HAP-1 (cell line): ENCODE measurements at places on chromosomes 7 and 10.

GRCh38 chr10:101839416-101840063 lies 4.1 kb downstream of the KCNIP2 start:
- DNase-seq: no peak

DNA sequence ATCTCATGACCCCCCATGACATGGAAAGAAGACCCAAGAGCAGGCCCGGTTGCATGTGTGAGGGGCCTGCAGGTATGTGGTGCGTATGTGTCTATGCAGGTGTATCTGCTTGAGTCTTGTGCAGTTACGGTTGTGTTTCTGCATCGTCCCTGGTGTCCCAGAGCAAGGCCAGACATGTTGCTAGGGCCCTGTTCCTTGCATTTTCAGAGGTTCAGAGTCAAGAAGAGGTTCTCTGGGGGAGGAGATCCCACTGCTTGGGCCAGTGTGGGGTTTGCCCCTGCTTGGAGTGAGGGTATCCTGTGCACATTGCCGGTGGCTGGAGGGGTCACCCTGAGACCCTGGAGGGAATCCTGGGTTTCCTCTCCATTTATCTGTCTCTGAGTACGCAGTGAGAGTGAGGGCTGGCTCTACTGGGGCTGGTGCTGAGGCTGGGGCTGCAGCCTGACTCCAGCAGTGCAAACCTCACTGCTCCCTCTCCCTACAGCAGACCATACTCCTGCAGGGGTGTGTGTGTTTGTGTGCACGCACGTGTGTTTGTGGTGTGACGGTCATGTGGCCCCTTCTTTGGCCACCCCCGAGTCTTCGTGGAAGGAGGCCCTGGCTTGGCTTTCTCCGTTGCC lies 4.1 kb downstream of the TRIM8 start:
- DNase-seq: no peak

DNA sequence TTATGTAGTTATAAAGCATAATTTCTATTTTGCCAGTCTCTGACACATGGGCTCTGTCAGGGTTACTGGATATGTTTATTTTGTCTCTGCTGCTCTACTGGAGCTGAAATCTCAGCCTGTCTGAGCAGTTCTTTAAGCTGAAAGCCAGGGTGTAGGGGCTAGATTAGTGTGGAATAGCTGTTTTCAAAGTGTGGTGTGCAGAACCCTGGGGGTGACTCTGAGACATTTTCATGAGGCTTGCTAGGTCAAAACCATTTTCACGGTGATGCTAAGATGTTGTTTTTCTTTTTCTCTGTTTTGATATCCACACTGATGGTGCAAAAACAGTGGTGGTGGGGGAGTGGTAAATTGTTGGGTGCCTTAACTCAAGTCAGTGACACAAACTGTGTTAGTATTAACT lies 45.5 kb downstream of the CREM start:
- no peak for DNase-seq

- DNase-seq: no peak
Measured at GRCh38 chr7:106480616-106481031, 180.3 kb downstream of the CCDC71L start.

GRCh38 chr7:81273601-81274397 lies 354.9 kb upstream of the SEMA3C start:
- no peak for DNase-seq

DNA sequence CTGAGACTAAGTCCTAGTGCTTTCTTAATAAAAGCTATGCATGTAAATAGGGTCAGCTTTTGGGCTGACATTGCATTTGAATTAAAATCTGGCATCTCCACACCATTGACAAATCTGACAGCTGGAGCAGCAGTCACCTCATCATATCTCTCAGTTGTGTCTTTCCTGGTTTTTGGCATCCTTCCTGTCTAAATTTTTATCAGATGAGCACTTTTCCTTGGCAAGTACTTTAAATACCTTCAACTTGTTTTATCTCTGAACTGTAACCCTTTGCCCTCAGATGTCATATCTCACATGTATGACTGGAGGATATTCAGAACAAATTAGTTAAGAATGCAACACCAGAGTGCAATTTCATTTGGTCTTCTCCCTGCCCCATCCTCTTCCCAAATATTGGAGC lies 1066.2 kb downstream of the LRMDA start:
- DNase-seq: no peak

- DNase-seq: peak; percentile 26
Measured at GRCh38 chr7:142478479-142479220, 220.8 kb upstream of the PRSS58 start.

- no peak for DNase-seq
Measured at GRCh38 chr7:139362981-139363380, 3.3 kb downstream of the LUC7L2 start.

DNA sequence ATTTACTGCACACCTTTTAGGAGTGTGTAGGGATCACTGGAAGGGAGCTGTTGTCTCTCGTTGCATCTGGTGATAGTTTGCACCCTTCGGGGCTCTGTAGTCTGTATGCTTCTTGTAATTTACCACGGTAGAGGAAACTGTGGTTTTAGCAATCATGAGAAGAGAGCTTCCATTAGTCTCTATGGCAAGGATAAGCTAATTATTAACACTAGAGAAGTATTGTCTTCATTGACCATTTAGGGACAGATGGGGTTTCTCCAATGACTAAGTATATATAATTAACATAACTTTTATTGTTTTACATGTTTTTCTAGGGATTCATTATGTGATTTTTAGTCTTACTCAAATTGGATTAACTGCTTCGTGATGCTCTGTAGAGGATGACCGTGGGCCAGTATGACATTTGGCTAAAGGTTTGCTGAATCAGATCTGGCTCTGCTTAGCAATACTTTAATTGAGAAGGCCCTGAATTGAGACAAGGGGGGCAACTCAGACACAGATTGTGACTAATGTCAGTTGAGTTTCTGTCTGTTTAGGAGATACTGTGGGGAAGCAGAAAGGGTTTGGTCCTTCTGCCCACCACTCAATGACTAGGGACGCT lies 8.7 kb downstream of the SLC18A2 start:
- no peak for DNase-seq

- peak; percentile 34 for DNase-seq
Measured at GRCh38 chr10:60114765-60115586, 208.6 kb upstream of the CCDC6 start.

DNA sequence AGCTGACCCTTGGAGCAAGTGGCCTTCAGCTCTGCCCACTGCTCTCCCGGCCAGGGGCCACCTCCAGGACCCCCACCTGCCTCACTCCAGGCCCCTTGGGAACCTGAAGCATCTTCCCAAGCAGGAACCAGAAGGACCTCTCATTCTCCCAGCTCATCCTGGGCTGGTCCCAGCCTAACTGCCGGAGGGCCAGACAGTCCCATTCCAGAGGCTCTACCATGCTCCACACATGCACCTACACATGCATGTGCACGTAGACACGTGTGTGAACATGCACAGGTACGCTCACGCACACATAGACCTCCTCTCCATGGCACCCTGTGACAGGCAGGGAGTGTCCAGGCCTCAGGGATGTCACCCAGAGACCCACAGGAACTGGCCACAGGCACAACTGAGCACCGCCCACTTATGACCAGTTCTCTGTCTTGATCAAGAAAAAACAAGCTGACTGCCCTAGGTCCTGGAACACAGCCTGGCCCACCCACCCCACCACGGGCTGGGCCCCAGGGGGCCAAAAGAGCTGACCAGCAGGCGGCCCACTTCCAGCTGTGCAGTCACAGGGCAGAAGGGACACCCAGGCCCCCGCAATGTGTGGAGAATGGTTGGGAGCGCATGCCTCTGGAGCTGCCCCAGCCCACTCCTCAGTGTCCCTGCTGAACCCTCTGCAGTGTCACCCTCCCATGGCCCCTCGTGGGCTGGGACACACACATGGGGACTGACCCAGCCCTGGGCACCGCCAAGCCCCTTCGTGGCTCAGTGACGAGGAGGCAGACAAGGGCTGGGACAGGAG lies 43.4 kb downstream of the CAMK2B start:
- no peak for DNase-seq

- peak; percentile 93 for DNase-seq
Measured at GRCh38 chr10:33484787-33485186, 150.3 kb upstream of the NRP1 start.

DNA sequence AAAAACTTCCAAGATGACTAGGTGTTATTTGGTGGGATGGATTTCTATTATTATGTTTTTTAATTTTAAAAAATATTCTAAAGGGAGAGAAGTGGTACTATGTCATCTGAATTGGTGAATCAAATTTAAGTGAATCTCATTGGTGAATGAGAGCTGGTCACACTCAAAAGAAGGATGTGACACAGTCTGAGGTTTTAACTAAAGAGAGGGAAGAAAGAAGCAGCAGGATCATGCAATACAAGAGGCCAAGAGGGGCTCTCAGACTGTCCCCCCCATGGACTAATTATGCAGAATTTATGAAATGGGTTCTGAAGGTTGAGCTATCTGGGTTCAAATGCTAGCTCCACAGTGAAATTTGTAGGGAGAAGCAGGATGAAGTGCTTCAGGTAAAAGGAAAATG lies 16.2 kb downstream of the MACC1 start:
- no peak for DNase-seq

DNA sequence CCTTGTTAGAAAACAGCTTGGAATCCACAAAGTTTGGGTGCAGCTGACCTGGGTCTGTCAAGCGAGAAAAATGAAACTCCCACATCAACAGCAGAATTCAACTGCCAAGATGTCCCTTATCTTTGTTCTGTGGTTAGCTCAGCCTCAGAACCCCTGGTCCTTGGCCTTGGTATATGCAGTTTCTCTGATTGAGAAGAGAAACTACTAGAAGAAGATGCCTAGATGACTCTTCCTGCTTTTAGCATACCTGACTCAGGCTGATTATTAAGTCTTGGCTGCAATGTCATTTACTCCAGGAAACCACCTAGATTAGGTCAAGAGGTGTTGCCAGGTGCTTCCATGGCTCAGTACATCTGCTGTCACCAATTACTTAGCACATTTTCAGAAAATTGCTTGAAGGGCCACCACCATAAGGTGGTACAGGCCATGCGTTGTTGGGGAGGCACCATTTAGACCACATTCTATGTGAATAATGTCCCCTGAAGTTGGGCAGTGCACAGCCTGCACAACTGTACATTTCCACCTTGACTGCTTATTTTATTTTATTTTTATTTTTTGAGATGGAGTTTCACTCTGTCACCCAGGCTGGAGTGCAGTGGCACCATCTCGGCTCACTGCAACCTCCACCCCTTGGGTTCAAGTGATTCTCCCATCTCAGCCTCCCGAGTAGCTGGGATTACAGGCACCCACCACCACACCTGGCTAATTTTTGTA lies 59.4 kb upstream of the ZNF438 start:
- no peak for DNase-seq

DNA sequence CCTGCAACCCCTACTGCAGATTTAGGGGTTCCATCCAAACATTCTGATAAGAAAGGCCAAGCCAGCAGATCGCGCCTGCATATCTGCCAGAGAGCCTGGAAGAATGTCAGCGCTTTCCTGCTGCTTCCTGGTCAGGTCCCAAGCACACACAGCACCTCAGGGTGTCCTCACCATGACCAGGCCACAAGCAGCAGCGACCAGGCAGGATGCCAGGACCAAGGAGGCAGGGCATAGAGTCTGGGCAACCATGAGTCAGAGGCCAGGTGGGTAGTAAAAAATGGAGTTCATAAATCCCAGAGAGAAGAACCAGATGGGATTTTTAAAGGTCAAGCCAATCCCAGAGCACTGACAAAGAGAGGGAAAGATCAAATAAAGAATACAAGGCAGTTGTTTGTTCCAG lies 5.5 kb upstream of the FAM131B start:
- DNase-seq: no peak

- no peak for DNase-seq
Measured at GRCh38 chr7:5077740-5078139, 32.1 kb downstream of the RBAK start.

GRCh38 chr10:77377034-77377433 lies 260.6 kb downstream of the KCNMA1 start:
- no peak for DNase-seq

DNA sequence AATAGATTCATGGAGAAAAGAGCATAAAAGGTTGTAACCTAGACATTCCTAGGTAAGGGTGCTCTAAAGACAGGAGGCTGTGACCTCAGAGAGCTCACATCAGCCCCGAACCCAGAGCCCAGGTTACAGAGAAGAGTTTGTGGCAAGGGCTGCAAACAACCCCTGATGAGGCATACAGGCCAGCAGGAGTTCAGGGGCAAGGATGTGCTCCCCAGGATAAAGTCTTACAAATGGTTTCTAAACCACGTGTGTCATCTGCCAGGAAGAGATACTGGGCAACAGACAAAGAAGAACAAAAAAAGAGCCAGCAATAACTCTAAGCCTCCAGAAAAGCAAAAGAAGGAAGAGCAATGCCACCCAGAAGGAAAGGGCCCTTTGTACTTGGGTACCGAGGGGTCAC lies 27.7 kb downstream of the NCAPG2 start:
- no peak for DNase-seq

DNA sequence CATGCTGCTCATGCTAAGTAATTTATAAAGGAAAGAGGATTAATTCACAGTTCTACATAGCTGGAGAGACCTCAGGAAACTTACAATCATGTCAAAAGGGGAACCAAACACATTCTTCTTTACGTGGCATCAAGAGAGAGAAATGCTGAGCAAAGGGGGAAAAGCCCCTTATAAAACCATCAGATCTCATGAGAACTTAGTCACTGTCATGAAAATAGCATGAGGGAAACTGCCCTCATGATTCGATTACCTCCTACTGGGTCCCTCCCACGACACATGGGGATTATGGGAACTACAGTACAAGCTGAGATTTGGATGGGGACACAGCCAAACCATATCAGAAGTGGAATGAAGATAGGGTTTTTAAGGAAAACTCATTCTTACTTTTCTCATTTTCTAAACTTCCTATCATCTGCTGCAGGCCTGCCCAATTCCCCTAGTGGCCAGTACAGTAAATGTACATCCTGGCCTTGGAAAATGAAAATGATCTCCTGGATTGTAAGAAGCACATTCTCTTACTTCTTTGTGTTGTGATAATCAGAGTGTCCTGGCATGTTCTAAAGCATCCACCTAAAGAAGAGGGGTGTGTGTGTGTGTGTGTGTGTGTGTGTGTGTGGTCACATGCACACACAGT lies 421.5 kb downstream of the LRMDA start:
- DNase-seq: no peak

DNA sequence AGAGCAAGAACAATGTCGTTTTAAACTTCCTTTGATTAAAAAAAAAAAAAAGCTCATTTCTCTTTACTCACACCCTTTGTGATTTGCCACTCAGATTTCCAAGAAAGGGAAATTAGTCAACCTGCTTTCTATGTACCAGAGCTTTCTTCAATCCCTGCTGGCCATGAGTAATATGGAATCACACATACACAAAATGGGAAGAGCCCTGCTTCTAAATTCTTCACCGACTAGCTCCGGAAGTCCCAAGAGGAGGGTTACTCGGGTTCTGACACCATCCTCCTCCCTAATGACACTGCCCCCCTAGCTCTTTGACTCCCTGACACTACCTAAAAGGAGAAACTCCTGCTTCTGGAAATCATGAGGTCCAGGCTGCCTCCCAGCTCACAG lies 81.8 kb upstream of the SFMBT2 start:
- no peak for DNase-seq

- DNase-seq: peak; percentile 58
Measured at GRCh38 chr7:101602484-101603241, 26.4 kb downstream of the MYL10 start.

- DNase-seq: no peak
Measured at GRCh38 chr7:27143023-27143949, at the start of gene HOXA5. TSS of gene HOXA5 (minus strand) at chr7:27143681. CDS start at chr7:27143607, 74 bp downstream.

DNA sequence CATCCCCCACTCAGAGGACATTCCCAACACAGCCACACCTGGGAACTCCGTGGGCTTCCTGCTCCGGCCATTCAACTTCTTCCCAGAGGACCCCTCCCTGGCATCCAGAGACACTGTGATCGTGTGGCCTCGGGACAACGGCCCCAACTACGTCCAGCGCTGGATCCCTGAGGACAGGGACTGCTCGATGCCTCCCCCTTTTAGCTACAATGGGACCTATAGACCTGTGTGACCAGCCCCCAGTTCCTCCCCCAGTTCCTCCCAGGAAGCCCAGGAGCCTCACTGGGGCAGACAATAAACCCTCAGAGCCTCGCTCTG lies 8.6 kb downstream of the AOC1 start:
- DNase-seq: no peak
